ENCODE measurements at places on chromosomes 5 and 9. TPM values are rescaled to one million over a fixed set of nuclear protein-coding genes. Genes with fewer than 3 reads are reported as not detected.

Gene FOXI1
- not detected for total RNA-seq

Gene PDE6A
- total RNA-seq, result 0.18 TPM

GRCh38 chr9:79663878-79664277, 92.1 kb downstream of the TLE4 start:
- no peak for DNase-seq

Gene TNIP1
- total RNA-seq, result 81.8 TPM

Gene PCDH12
- total RNA-seq, result 0.18 TPM

DNA sequence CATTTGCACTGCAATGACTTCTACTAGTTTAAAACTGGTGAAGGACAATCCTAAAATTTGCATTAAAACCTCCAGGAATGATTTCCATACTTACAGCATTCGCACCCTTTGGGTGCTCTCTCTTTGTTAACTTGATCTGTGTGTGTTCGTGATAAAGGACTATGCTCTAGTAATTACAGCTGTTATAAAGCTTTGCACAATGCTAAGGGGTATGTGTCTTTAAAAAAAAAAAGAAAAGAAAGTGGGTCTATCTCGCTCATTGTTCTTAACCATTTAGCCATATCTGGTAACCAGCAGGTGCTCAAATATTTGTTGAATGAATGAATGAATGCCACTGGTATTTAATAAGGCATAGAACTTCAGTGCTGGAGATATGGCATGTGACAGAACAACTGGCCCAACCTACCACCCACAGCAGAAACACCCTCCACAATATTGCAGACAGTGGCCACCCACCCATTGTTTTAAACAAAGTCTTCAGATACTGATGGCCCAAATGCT, 8.7 kb downstream of the TRIM36 start:
- DNase-seq, result no peak

DNA sequence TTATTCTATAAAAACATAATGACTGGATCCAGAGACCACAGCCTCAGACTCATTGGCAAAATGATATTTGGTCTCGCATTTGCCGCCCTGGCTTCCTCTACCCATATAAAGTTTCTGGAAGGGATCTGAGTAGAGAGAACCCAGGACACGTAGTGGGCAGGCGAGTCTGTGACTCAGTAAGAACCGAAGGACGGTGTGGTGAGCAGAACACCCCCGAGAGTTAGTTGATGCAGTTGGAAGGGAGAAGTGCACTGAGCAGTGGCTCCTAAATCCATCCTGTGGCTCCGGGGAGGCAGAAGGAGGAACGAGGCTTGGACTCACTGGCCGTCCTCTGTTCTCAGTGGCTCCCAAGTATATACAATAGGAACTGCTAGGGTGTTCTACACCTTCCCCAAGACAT, 11.5 kb downstream of the SPRY4 start:
- no peak for DNase-seq

DNA sequence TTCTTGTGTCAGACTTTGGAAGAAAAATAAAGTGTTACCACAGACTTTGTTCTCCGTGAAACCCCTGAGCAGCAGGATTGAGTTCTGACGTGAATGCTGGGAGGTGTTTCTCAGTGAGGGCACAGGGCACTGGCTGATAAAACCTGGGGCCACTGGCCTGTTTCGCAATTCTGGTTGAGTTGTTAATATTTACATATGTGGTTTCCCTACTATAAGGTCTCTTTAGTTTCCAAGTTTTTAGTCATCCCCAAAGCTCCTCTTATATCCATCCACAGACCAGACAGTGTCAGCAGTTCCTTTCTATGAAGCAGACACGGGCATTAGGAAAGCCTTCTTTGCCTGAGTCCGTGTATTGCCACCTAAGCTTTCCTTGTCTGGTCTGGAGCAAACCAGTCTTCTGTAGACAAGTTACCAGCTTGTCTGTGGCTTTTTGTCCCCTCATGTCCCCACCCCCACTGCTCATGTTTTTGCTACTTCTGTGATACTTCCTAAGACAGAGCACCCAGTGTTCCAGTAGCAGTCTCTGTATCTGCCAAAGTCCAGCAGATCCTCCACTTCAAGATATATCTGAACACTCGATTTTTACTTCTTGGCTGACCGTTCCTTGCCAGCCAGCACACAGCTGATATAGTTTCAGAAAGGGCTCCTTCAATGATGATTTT, 42.0 kb downstream of the ACO1 start:
- DNase-seq, result no peak

Gene TTLL11
- total RNA-seq, result 4.8 TPM

Gene TMOD1
- 0.49 TPM for total RNA-seq

DNA sequence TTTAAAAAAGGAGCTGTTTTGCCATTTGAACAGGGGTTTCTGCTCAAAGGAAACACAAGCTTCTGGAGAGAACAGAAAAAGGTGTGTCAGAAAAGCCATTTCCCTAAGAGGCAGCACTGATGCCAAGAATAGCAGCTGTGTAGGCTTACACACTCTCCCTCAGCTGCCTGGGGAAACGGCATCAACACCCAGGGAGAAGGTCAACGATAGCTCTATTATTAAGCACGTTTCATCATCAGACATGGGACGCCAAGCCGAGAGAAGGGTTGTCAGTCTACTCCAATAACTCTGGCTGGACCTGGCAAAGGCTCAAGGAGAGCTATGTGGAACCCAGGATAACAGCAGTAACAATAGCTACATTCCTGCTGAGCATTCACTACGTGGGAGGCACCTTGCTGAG, 314.2 kb downstream of the CDK5RAP2 start:
- no peak for DNase-seq

GRCh38 chr5:86404256-86404655, 213.5 kb upstream of the COX7C start:
- no peak for DNase-seq

- no peak for DNase-seq
Measured at GRCh38 chr5:23994581-23995370, 487.4 kb downstream of the PRDM9 start.

Gene OTP
- not detected for total RNA-seq

Gene ARL14EPL
- total RNA-seq, result 0.25 TPM

DNA sequence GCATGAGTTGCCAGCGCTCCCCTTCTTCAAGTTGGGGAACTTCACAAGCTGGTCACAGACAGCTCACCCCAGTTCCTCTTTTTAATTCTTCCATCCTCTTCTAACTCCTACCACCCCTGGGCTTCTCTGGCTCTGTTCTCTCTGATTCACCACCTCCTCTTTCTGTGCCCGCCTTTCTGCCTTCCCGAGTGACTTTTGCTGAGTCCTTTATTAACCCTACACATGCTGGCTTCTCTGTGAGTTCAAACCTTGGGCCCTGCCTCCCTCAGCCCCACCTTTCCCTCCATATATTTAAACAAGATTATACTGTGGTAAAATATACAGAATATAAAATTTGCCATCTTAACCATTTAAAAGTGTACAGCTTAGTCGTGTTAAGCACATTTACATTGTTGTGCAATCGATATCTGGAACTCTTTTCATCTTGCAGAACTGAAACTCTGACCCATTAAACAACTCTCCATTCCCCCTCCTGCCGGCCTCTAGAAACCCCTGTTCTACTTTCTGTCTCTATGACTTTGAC, 32.0 kb downstream of the SLC46A2 start:
- no peak for DNase-seq

Gene TMEM174
- not detected for total RNA-seq

Gene ARHGEF28
- total RNA-seq, result 0.29 TPM

Gene KCNMB1
- 0.22 TPM for total RNA-seq

- DNase-seq, result peak; percentile 51
Measured at GRCh38 chr5:41856644-41857491, 13.4 kb downstream of the OXCT1 start.

- DNase-seq, result no peak
Measured at GRCh38 chr5:97550164-97550563, 367.1 kb upstream of the RIOK2 start.
